Cortex of kidney (tissue), 1 donor: ENCODE measurements at places on chromosomes 12 and 14.

DNA sequence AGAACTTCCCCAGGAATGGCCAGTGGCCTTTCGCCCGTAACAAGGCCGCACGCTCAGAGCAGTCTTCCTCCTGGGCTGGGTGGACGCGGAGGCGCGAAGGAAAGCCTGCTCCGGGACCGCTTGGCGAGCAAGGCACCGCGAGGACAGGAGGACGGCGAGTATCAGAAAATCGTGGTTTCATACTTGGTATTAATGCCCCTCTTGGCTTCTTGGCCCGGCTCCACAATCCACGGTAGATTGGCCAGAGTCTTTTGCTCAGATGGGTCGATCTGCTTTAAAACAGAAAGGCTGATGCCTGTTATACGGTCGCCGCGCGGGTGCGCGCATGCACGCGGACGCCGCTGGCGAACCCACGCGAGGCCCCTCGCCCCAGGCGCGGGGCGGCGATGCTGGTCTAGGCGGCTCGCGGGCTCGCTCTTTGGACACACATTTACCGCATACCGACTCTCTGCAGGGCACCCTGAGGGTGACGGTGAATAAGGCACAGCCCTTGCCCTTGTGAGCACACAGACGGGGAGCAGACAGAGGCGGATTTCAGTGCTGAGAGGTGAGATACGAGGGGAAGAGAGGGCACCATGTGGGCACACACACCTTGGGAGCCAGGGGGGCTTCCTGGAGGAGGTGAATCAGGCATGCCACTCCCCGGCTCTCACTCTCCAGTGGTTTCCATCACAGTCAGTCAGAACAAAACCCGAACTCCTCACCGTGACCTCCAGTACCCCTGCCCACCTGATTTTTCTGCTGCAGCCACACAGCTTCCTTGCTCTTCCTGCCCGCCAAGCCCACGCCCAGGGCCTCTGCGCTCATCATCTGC is 100.7 kb downstream of the APAF1 start:
- no peak for DNase-seq

DNA sequence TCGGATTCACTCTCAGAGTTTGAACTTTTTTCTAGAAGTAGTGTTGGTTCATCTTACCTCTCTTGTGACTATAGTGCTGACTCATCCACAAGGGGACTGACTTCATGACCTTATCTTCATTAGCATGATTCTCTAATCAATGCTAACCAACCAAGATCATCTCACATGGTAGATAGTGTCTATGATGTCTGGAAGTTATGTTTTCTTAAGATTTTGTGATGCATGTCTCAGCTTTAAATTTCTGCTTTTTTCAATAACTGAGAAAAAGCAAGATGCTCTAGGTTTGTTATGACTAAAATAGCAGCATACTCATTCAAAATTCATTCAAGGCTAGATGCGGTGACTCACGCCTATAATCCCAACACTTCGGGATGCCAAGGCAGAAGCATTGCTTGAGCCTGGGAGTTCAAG is 12.3 kb upstream of the SLC35E3 start:
- DNase-seq, result no peak

- DNase-seq, result no peak
Observed at GRCh38 chr12:117842630-117843029, 126.2 kb downstream of the KSR2 start.

DNA sequence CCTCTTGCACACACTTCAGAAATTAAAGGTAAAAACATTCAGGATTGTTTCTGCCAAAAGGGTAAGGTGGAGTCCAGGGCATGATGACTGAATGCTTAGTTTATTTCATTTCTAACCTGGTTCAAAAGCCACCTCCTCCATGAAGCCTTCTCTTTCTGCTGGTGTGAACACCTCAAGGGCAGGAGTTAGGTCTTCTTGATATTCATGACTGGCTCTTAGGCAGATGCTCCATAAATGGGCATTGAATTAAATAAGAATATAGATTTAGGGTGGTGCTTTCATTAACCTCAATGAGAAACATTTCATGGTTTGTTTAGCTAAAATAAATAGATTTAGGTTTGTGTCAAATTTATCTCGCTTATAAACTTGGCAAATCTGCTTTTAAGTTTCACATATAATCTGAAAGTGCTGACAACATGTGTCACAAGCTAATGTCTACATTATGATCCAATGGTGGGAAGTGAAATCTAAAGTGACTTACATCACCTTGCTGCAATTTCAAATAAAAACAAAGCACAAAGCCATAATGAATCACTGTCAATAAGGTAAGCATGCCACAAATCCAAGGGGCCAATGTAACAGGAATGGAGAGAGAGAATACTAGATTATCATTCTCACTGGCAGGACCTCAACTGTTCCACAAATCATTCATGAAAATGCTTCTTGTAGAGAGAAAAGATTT is 72.7 kb upstream of the GRIP1 start:
- DNase-seq, result no peak

- no peak for DNase-seq
Observed at GRCh38 chr14:29056041-29056566, 289.5 kb downstream of the FOXG1 start.

GRCh38 chr12:103986829-103987228 is 21.2 kb downstream of the TDG start:
- no peak for DNase-seq

DNA sequence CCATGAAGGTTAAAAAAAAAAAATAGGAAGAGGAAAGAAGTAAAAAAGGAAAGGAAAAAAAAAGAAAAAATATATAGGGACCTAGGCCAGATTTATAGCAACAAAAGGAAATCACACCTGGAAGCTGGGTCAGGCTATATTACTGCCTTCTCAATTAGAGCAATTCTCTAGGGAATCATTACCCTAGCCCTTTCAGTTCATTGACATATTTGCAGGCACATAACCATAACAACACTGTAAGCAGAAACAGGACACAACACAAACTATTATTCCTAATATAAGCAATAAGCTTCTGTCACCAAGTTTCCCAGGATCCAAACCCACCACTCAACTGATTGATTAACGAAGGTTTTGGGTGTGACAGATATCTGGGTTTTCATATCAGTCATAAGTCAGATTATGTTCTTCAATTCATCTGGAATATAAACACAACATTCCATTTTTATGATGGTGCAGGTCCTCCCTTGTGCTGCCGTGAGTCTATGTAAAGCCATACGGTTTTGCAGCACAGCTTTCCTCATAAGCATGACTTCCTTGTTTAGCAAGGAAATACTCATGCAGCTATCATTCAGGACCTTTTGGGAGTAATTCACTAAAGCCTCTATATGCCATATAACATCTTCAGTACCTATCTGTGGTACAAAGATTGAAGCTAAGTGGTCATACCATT is 4.2 kb downstream of the PCNX4 start:
- DNase-seq, result no peak

DNA sequence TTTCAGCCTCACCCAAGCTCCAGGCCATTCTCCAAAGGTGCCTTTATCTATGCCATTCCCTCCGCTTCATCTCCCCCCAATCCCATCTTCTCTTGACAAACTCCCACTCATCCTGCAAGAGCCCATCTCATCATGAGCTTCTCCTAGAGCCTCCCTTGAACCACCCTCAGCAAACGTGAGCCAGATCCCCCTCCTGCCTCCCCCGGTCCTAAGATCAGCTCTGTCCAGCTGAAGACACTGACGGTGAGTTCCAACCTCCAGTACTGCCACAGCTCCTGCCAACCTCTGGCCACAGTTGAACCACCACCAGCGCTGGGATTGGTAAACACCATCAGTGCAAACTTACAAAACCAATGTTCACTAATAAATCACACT is 124.6 kb downstream of the BCL11B start:
- DNase-seq, result no peak

GRCh38 chr12:120453977-120454376 is 7.7 kb downstream of the GATC start:
- no peak for DNase-seq

DNA sequence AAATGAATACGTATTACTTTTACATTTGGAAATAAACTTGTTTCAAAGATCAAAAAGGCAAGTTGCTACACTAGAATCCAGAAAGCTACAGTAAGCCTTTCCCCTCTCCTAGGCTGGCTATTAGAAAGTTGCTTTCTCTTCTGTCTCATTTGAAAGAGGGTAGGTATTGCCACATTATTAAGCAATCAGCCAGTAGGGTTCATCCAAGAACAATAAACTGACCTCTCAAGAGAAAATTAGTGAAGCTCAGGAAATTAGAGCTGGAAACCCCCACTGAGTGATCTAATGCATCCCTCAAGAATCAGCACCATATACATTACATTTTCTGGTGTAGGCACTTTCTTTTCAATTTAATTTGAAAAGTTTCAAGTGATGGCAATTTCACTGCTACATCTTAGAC is 4.5 kb upstream of the TMEM233 start:
- DNase-seq, result no peak

GRCh38 chr12:11534064-11534463 is 115.4 kb upstream of the ETV6 start:
- DNase-seq, result no peak

DNA sequence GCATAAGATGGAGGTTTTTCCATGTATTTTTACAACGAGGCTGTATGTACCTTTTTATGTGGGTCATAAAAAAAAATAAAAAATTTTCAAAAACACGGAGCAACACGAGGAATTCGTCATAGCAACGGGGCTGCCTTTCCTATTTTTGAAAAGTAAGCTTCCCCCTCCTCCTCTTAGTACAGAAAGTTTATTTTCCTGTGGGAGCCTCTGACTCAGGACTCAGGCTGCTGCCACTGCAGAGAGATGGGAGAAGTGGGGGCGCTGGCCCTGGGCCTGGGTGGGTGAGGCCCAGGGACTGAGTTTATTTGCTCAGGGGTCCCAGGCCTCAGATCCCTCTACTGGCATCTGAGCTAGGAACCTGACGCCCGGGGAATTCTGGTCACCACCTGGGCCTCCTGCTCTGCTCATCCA is 10.2 kb upstream of the CMKLR1 start:
- no peak for DNase-seq

- no peak for DNase-seq
Observed at GRCh38 chr12:80443974-80444666, at the start of gene PTPRQ. Gene PTPRQ (plus strand): TSS chr12:80444235. CDS start chr12:80444346, 111 bp downstream.

GRCh38 chr12:55901881-55902490 is 25.7 kb downstream of the PYM1 start:
- DNase-seq, result no peak

GRCh38 chr14:20971705-20972021 is 16.4 kb downstream of the RNASE2 start:
- no peak for DNase-seq

- DNase-seq, result no peak
Observed at GRCh38 chr12:107568718-107569117, 116.9 kb upstream of the PWP1 start.

DNA sequence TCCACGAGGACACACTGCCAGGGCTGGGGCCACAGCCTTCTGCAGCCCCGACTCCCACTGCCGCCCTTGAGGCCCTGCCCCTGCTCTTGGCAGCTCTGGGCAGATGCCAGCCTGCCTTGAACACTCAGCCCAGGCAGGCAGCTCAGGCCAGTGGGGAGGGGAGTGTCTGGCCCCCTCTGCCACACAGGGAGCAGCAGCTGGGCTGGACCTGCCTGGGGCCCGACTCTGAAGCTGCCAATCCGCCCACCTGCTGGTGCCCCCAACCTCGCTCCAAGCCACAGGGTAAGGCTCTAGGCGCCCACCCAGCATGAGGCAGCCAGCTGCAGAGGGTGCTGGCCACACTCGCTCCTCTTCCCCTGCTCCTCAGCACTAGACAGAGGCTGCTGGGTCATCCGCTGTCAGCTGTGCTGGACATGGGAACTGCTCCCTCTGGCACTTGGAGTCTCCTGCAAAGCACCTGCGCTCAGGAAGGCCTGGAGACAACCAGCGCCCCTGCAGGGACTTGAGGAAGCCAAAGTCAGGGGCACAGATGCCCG is 24.6 kb upstream of the NUDT14 start:
- no peak for DNase-seq

DNA sequence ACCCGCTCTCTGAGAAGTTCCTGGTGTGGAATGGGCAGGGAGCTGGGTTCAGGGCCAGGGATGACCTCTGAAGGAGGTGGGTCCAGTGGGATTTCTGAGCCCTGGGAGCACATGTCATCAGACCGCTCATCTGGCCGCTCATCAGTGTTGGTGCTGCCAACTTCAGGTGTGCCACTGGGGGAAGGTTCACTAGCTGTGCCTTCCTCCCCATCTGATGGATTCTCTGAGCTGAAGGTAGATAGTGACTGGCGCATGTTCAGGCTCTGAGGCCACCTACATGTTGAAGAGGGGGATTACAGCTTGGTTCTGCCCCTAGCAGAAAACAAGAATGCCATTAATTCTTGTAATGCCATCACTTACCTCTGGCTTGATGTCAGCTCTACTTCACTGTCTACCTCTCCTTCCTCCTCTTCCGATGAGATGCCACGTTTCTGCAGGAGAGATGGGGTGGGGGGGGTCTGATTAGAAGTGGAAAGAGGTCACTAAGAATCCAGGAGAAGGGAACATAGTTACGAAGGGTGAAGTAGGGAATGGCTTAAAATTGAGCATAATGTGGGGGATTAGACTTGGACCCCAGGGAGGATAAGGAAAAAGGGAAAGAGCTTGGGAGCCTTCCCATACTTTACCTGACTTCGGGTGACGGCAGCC is 17.2 kb downstream of the MAP3K12 start:
- no peak for DNase-seq

DNA sequence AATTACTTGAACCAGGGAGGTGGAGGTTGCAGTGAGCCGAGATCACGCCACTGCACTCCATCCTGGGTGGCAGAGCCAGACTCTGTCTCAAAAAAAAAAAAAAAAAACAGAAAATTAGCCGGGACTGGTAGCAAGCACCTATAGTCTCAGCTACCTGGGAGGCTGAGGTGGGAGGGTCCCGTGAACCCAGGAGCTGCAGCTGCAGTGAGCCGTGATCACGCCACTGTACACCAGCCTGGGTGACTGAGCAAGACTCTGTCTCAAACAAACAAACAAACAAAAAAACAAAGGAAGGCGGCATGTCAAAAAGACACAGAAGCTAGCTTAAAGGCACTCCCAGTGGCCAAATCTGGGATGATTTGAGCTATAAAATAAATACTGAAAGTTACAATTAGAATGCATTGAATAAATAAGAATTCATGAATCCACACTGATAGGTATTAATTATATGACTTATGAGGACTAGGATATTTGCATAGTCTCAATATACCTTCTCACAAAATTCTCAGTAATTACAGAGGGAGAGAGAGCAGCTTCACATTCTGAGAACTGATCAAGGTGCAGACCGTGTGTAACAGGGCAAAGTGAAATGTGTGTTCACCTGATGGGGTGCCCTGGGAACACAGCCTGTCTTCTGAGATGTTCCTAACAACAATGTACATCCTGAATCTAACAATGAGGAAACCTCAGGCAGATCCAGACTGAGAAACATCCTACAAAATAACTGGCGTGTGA is 42.7 kb upstream of the GPR132 start:
- DNase-seq, result no peak

DNA sequence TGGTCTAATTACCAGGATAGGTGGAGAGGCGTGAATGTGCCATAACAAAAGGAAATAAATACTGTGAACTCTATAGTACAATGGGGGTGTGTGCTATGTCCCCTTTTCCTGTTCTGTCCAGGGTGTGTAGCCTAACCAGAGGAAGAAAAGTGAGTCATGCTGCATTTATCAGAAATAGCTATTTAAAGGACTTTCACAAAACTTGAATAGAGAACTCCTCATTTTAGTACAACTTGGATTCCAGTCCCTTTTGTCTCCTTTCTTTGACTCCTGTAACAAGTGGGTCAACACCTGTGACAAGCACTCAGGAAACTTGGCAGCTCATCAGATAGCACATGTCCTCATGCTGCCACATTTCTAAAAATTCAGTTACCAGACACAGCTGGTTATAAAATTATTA is 123.4 kb downstream of the CCDC91 start:
- no peak for DNase-seq
